HS-27A (cell line): ENCODE measurements at places on chromosomes 12 and 14.

GRCh38 chr14:76292561-76292960 is 83.4 kb upstream of the ESRRB start:
- DNase-seq = no peak

DNA sequence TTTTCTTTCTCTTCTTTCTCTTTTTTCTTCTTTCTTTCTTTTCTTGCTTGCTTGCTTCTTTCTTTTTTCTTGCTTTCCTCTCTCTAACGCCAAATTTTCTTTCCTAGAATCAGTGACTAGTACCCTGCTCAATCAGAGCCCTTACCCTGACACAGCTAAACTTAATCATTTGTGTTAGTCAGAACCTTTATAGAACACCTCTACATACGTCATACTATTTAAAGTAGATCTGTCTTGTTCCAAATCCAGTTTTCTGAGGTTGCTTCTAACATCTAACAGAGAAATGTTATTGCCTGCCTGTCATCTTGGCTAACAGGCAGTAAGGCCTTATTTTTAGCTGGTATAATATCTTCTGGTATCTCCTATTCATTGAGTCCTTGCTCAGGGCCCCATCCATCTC is 65.5 kb upstream of the MYF6 start:
- no peak for DNase-seq

DNA sequence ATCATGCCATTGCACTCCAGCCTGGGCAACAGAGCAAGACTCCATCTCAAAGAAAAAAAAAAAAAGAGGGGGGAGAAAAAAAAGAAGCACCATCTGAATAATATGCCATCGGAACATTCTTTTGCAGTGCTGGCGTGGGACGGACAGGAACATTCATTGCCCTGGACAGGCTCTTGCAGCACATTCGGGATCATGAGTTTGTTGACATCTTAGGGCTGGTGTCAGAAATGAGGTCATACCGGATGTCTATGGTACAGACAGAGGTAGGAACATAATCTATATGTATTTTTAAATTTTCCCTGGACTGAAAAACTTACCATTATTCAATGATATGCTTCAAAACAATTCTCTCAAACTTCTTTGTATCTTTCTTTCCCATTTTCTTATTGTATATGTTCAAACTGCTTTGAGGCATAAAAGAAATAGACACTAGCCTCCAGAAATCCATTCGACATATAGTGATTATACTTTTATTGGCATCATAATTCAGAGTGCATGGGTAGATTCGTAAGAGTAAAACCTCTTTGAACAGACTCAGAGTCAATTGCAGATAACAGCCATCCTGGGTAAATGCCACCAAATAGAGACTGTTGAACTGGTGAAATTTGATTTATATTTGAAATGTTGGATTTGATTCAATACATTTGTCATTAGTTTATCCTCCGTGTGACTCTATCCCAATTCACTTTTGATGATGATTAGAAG is 199.7 kb downstream of the EPS8 start:
- no peak for DNase-seq

- DNase-seq = no peak
These were observed 6.0 kb upstream of the CEBPE start for GRCh38 chr14:23125011-23125410.

- DNase-seq = no peak
These were observed 128.6 kb downstream of the CRACR2A start for GRCh38 chr12:3624273-3624672.

DNA sequence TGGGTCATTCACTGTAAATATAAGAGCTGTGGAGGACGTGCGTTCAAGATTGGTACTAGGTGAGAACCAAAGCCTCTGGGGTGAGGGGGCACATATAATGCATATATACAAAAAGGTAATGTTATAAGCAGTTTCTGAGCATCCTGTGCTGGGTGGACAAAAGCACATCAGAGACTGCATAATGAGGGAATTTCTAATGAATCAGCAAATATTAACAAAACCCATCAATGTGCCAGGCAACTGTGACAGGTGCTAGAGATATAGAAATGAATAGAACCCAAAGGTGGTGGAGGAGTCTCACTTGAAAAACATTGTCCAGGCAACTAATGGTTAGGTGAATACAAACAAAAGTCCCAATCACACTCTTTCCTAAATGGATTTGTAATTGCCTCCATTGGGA is 74.7 kb downstream of the GPR65 start:
- no peak for DNase-seq

DNA sequence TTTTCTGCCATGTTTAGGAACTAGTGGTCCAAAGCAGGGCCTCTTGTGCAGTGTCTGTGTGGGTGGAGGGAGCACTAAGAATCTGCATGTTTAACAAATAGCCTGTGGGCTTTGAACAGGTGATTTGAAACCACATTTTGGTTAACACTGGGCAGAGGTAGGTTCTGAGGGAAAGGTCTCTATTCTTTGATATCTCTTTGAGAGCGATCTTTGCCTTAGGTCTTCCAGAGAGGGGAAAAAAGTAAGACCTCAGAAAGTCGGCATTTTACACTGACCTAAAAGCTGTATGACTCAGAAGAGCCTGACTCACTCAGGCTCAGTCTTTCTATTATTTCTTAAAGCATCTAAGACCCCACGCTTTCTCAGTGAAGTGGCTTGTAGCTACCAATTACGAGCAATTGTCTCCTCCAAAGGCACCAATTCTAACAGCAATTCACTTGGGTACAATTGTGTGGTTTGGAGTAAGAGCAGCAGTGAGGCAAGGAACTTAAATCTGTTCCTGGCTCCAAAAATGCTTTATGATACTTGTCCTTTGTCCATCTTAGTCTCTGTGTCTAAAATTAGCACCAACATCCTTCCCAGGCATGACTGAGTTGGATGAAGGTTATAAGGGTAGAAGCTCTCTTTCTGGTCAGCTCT is 8.8 kb downstream of the EIF2B2 start:
- no peak for DNase-seq

GRCh38 chr14:57573173-57573572 is 79.5 kb upstream of the CCDC198 start:
- DNase-seq = no peak

- no peak for DNase-seq
These were observed 59.9 kb downstream of the TTLL5 start for GRCh38 chr14:75720842-75721498.

DNA sequence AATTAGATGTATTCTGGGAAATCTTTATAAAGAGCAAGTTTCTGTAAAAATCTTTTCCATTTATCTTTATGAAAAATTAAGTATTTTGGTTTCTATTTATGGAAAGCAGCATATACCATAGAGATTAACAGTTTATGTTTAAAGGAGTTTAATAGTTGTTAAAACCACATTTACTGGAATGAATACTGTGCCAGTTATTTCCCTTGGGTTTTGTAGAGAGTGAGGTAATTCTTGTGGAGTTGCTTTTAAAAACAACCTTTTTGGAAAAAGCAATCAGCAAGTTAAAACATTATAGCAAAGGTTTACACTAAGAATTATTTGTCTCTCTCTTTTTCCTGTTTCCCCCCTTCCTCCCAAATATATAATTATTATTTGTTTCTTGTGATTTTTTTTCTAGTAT is 34.9 kb downstream of the AEBP2 start:
- no peak for DNase-seq

- no peak for DNase-seq
These were observed 19.8 kb upstream of the TUBA1A start for GRCh38 chr12:49208676-49209075.

DNA sequence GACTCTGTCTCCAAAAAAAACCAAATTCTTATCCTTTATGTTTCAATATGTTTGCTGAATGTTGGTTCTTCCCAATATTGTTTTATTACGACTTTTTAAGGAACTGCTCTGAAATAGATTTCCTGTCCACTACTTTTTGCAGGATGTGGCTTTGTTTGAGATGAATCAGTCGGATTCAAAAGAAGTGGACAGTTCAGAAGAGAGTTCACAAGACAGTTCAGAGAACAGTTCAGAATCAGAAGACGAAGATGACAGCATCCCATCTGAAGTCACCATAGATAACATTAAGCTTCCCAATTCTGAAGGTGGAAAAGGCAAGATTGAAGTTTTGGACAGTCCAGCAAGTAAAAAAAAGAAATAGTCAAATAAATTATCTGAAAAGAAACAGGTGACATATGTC is 8.2 kb downstream of the NOPCHAP1 start:
- DNase-seq = no peak

DNA sequence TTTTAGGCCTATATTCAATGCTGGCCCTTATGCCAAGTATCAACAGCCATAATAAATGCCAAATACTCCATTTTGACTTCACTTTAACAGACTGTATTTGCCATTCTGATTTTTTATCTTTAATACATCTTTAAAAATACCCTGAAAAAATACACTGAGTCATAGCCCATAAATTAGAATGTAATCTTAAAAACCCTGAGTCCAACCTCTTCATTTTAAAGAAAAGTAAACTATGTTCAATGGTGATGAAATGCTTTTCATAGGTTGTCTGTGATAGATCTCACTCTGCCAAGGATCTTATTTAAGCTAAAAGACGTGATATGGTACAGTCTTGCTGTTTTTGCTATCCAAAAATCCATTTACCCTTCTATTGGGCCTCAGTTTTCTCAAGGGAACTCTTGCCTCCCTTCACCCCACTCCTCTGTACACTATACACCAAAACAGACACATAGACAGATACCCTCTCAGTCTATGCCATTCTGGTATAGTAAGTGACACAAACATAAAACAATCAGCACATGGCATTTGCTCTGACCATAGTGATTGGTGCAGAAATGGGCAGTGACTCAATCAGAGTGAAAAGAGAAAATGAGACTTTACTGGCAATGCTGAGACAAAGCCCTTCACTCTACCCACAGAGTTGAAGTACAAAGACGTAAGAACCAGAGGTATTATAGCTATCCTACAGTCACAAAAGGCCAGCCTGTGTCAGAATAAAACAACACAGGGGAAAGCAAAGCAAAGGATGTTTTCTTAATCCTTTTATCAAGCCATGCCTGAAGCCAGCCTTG is 49.1 kb downstream of the BTG1 start:
- no peak for DNase-seq

- DNase-seq = no peak
These were observed 33.9 kb upstream of the RNU6-7 start for GRCh38 chr14:32167907-32168306.

GRCh38 chr12:92928421-92928961 is 604 bp downstream of the EEA1 start:
- no peak for DNase-seq

DNA sequence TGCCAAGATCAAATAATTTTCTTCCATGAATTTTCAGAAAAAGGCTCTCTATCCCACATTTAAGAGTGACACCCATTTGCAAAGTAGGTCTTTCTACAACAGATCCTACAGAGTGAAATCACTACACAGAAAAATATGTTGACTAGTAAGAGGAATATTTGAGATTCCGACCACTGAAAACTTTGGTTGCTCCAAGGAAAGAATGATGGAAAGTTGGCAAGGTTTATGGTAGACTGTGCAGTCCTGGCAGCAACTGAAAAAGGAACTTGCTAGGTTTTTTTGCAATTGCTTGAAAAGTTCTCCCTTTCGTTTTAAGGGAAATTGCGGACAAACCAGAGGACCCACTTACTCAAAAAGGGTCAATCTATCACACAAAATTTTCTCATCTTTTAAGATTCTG is 83.1 kb upstream of the TSPAN8 start:
- DNase-seq = no peak

- DNase-seq = no peak
These were observed 489.8 kb upstream of the FLRT2 start for GRCh38 chr14:85040046-85040685.

DNA sequence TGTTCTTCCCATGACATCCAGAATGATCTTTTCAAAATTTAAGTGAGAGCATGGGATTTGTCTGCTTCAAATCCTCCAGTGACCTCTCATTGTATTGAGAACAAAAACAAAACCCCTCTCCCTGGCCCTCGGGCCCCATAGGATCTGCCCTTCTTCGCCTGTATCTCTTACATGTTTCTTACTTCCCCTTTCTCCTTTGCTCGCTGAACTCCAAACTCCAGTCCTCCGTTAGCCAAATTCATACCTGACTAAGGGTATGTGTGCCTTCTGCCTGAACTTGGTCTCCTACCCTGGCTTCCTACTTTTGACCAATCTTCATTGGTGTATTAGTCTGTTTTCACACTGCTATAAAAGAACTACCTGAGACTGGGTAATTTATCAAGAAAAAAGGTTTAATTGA is 13.2 kb upstream of the TSPAN11 start:
- DNase-seq = no peak

- DNase-seq = no peak
These were observed 18.2 kb downstream of the BICDL1 start for GRCh38 chr12:120007272-120007671.

DNA sequence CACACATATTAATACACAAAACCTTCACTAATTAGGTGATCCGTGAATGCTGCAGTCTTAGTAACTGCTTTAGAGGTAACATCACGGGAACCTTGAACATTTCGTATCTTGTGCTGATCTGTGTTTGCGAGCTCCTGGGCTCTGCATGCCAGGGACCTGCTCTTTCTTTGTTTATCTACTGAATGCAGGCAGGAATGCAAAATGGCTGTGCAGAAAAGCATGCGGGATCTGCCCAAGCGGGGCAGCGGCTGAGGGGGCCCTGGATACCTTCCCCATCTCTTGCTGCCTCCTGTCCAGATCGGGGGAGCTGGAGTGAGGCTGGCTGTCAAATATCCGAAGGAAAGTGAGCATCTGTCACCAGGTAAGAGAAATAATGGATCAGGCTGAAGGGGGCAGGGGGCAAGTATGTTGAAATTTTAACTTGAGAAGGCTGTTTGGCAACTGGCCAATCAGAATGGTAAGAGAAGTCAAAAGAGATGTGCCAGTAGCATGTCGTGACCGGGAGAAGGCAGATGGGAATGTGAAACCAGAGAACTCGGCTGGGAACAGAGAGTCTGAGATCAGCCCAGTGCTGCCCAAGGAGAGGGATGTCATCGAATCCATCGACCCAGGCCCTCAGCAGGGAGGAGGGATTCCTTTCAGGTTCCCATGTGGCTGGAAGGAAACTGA is 191.4 kb downstream of the TTC7B start:
- DNase-seq = no peak

GRCh38 chr12:102816816-102817434 is 100.1 kb downstream of the PAH start:
- no peak for DNase-seq

- DNase-seq = no peak
These were observed 79.1 kb downstream of the TMEM117 start for GRCh38 chr12:43914923-43915468.

- no peak for DNase-seq
These were observed 246.1 kb downstream of the SSPN start for GRCh38 chr12:26441434-26441833.

DNA sequence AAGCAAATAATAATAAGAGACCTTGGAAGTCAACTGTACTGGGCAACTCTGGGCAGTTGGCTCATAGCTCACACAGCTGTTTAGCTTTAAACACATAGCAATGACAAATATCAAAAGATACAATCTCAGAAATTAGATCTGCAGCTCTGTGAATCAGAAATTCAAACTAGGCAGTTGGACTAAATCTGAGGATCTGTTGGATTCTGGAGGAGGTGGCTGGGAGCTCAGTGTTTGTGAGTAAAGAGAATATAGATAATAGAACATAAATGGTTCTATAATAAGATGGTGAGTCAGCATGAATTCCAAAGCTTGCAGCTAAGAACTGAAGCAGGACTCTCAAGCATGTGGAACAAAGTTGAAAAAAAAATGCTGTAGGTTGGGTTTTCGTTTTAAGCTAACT is 1949.4 kb upstream of the SEL1L start:
- DNase-seq = no peak
